ENCODE measurements at places on chromosomes 1 and 21. TPM values are rescaled to one million over a fixed set of nuclear protein-coding genes. Genes with fewer than 3 reads are reported as not detected.

GRCh38 chr1:230758709-230759368 lies 11.7 kb downstream of the CAPN9 start:
- H3K27me3 ChIP-seq: peaks cover 33% of the 10 kb centered on the region
- no peak overlapping the region for H3K27ac ChIP-seq
- peaks cover 3% of the 10 kb centered on the region for H3K4me1 ChIP-seq
- H3K36me3 ChIP-seq: no peaks in the 10 kb centered on the region
- no peak for DNase-seq

DNA sequence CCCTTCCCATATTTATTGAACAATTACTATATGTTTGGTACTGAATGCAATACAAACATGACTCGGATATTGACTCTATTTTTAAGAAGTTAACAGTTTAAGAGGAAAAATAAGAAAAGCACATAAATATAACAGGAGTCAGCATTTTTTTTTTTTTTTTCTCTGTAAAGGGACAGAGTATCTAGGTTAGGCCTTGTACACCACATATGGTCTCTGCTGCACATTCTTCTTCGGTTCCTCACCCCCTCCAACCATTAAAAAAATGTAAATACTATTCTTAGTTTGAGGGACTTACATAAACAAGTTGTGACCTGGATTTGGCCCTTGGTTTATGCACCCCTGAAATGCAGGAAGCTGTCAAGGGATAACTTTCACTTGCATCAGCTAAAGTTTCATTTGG lies 40.4 kb downstream of the PHC2 start:
- H3K27me3 ChIP-seq: peaks cover 9% of the 10 kb centered on the region
- H3K27ac ChIP-seq: no peak overlapping the region
- DNase-seq: no peak
- no peaks in the 10 kb centered on the region for H3K36me3 ChIP-seq

DNA sequence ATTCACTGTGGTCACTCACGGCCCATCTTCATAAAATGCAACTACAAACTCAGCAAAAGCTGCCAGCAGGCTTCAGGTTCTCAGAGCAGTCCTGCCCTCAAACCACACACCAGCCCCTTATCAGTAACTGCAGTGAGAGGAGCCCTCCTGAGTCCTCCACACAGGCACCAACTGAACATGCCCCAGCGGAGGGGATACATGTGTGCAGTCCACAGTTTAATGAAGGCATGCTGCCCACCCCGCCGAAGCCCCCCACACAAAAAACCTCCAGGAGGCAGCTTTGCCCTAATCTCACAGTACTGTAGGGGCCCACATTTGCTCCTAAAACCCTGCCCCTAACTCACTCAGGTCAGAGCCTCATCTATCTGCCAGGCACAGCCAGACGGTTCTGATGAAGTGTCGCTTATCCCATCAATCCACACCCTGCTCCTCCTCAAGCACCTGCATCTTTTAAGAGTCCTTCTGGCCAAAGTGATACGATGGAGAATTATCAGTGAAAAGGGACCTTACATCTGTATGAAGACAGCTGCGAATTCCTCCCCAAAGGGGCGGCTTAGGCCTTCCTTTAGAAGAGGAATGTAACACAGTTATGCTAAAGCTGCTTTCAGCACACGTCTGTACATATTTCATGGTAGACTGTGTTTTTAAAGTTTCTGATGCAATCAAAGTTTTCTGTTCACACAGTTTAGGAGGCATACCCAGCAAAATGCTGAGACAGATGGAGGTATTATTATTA lies 3.5 kb downstream of the ABCB10 start:
- no peak overlapping the region for H3K4me3 ChIP-seq
- peaks cover 63% of the 10 kb centered on the region for H3K4me1 ChIP-seq
- DNase-seq: no peak
- no peaks in the 10 kb centered on the region for H3K27me3 ChIP-seq

DNA sequence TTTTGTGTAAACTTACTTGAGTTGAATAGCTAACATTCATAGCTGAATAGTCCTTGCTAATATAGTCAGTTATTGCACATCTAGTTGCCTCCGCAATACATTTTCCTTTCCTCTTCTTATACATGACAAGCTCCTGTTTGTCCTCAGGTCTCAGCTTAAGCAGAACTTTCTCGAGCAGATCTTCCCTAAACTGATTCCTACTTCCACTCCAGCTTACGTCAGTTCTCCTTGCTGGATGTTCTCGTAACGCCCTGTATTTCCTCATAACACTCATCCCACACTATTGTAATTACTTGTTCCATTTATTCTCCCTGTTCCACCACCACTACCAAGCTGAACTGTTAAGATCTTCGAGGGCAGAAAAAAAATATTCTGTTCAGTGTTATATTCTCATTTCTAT lies 15.1 kb upstream of the OMA1 start:
- no peak overlapping the region for H3K4me3 ChIP-seq
- no peak for DNase-seq
- no peak overlapping the region for H3K27ac ChIP-seq
- no peaks in the 10 kb centered on the region for H3K36me3 ChIP-seq
- H3K4me1 ChIP-seq: no peaks in the 10 kb centered on the region
- peaks cover 18% of the 10 kb centered on the region for H3K27me3 ChIP-seq

Gene ELOA
- polyA plus RNA-seq: 62.9 TPM

GRCh38 chr1:28282426-28283407 lies 23.4 kb downstream of the SESN2 start:
- no peak overlapping the region for H3K4me3 ChIP-seq
- H3K27ac ChIP-seq: no peak overlapping the region

Gene RBM34
- 35.0 TPM for polyA plus RNA-seq

Gene MMEL1
- polyA plus RNA-seq: 2.1 TPM

GRCh38 chr1:113912594-113913311 lies 7.6 kb downstream of the DCLRE1B start:
- H3K27ac ChIP-seq: no peak overlapping the region
- H3K4me3 ChIP-seq: no peak overlapping the region
- H3K36me3 ChIP-seq: peaks cover 6% of the 10 kb centered on the region
- H3K4me1 ChIP-seq: peaks cover 5% of the 10 kb centered on the region

GRCh38 chr1:14598007-14598497 lies 433 bp upstream of the KAZN start:
- H3K36me3 ChIP-seq: no peaks in the 10 kb centered on the region
- no peak overlapping the region for H3K4me3 ChIP-seq
- DNase-seq: no peak
- no peak overlapping the region for H3K27ac ChIP-seq

GRCh38 chr21:45590246-45590725 lies 48.0 kb upstream of the SLC19A1 start:
- H3K4me1 ChIP-seq: no peaks in the 10 kb centered on the region
- peaks cover 36% of the 10 kb centered on the region for H3K36me3 ChIP-seq
- no peak for DNase-seq
- no peak overlapping the region for H3K27ac ChIP-seq

DNA sequence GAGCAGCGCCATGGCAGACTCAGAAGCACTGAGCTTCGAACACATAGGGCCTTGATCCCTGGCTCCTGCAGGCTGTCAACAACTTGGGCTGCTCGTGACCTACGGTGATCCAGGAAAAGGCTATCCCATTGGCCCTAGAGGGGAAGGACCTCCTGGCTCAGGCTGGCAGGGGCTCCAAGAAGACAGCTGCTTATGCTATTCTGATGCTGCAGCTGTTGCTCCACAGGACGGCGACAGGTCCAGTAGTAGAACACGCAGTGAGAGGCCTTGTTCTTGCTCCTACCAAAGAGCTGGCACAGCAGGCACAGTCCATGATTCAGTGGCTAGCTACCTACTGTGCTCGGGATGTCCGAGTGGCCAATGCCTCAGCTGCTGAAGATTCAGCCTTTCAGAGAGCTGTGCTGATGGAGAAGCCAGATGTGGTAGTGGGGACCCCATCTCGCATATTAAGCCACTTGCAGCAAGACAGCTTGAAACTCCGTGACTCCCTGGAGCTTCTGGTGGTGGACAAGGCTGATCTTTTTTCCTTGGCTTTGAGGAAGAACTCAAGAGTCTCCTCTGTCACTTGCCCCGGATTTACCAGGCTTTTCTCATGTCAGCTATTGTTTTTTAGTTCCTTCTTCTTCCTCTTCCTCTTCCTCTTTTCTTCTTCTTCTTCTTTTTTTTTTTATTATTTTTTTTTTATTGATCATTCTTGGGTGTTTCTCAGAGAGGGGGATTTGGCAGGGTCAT lies 18.9 kb downstream of the ITLN2 start:
- H3K4me1 ChIP-seq: peaks cover 21% of the 10 kb centered on the region
- peak; percentile 12 for DNase-seq
- H3K36me3 ChIP-seq: no peaks in the 10 kb centered on the region
- peak overlapping the region; percentile 15 for H3K4me3 ChIP-seq

- H3K4me1 ChIP-seq: peaks cover 36% of the 10 kb centered on the region
- H3K27ac ChIP-seq: no peak overlapping the region
- no peaks in the 10 kb centered on the region for H3K36me3 ChIP-seq
- H3K4me3 ChIP-seq: no peak overlapping the region
Observed at GRCh38 chr1:203172184-203173010, 3.2 kb downstream of the MYBPH start.

DNA sequence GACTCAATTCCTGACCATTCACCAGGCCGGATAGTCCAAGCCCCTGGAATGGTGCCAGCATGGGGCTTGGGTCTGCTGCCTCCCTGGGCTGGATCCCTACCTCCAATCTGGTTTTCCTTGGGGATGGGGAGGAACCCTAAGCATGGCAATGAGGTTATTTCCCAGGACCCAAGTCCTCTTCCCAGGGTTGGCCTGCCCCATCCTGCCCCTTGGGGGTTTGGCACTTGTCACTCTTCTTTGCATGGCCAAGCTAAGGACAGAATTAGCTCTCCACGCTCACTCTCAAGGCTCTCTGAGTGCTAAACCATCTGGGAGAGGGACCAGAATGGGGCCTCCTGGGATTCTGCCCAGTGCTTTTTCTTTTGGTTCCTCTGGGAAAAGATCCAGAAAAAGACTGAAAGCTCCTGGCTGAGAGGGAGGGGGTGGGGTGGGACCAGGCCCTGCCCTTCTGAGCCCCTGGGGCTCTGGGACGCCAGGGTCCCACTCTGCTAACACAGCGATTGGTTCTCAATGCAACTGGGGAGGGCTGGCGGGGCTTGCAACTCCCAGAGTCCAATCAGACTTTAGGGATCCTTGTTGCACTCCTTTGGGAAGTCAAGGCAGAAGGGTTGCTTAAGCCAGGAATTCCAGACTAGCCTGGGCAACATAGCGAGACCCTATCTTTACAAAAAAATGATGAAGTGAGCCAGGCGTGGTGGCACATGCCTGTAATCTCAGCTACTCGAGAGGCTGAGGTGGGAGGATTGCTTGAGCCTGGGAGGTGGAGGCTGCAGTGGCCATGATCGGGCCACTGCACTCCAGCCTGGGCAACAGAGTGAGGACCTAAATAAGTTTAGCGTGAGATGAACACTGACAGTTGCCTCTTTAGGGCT lies 52.7 kb downstream of the DHRS3 start:
- H3K27me3 ChIP-seq: no peaks in the 10 kb centered on the region
- no peak for DNase-seq
- no peak overlapping the region for H3K4me3 ChIP-seq
- H3K4me1 ChIP-seq: peaks cover 2% of the 10 kb centered on the region
- H3K27ac ChIP-seq: no peak overlapping the region

DNA sequence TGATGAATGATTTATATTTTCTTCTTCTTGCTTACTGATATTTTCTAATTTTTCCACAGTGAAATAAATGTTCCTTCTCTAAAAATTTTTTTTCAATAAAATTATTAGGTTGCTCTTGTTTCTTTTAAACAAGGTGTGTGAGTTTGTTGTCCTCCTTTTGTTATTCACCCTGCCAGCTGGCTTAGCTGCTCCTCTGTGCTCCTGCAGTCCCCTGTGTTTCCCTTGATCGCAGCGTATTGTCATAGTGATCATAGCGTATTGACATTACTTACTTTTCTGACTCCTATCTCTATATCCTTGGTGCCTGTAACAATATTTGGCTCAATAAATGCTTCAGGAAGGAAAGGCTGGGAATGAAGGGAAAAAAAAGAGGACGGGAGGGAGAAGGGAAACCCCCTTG lies 24.9 kb upstream of the PODN start:
- no peak overlapping the region for H3K4me3 ChIP-seq
- no peaks in the 10 kb centered on the region for H3K27me3 ChIP-seq
- H3K36me3 ChIP-seq: peaks cover 25% of the 10 kb centered on the region
- no peaks in the 10 kb centered on the region for H3K4me1 ChIP-seq
- H3K27ac ChIP-seq: no peak overlapping the region
- DNase-seq: no peak

DNA sequence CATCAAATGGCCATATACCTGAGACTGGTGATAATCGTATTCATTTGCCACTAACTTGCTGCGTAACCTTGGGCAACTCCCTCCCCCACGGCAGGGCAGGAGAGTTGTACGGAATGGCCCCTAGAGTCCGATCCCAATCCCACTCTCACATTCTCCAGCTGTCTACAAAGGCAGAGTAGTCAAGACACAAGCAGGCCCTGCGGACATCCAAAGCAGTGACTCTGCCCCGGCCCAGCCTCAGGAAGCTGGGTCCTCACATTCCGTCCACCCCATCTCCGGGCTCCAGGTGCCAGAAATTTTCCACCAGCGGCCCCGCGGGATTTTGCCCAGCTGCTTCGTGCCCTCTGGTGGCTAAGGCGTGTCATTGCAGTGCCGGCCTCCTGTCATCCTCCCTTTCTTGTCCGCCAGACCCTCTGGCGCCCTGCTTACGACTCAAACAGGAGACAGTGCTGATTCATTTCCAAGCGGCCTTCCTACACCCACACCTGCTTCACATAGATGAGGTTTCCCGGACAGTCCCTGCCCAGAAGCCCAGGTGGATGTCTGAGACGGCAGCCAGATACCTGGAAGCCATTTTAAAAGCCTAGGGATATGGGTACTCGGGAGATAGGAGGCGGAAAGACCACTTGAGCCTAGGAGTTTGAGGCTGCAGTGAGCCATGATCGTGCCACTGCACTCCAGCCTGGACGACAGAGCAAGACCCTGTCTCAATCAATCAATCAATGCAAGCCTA lies 2.9 kb upstream of the S100A2 start:
- H3K4me3 ChIP-seq: no peak overlapping the region
- peak overlapping the region; percentile 9 for H3K27ac ChIP-seq
- DNase-seq: peak; percentile 68
- no peaks in the 10 kb centered on the region for H3K27me3 ChIP-seq
- peaks cover 35% of the 10 kb centered on the region for H3K4me1 ChIP-seq

GRCh38 chr1:44775930-44776729 lies 790 bp downstream of the RPS8 start:
- H3K27me3 ChIP-seq: no peaks in the 10 kb centered on the region
- peaks cover 37% of the 10 kb centered on the region for H3K4me1 ChIP-seq
- DNase-seq: peak; percentile 73
- peak overlapping the region; percentile 94 for H3K27ac ChIP-seq
- no peaks in the 10 kb centered on the region for H3K36me3 ChIP-seq

DNA sequence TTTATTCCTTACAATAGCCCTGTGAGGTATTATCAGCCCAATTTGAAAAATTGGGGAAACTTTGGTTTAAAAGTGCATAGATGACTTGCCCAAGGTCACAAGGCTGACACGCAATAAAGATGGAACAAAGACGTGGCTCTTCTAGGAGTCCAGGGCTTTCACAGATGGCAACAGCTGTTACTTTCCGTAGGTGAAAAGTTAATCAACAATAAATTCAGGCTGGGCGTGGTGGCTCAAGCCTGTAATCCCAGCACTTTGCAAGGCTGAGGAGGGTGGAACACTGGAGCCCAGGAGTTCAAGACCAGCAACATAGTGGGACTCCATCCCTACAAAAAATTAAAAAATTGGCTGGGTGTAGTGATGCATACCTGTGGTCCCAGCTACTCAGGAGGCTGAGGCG lies 87.8 kb upstream of the ATF3 start:
- H3K4me1 ChIP-seq: peaks cover 2% of the 10 kb centered on the region
- DNase-seq: no peak
- no peaks in the 10 kb centered on the region for H3K36me3 ChIP-seq
- H3K27me3 ChIP-seq: peaks cover 51% of the 10 kb centered on the region

All from naive B cell (primary cell).